ENCODE measurements at places on chromosomes 6 and 20.

DNA sequence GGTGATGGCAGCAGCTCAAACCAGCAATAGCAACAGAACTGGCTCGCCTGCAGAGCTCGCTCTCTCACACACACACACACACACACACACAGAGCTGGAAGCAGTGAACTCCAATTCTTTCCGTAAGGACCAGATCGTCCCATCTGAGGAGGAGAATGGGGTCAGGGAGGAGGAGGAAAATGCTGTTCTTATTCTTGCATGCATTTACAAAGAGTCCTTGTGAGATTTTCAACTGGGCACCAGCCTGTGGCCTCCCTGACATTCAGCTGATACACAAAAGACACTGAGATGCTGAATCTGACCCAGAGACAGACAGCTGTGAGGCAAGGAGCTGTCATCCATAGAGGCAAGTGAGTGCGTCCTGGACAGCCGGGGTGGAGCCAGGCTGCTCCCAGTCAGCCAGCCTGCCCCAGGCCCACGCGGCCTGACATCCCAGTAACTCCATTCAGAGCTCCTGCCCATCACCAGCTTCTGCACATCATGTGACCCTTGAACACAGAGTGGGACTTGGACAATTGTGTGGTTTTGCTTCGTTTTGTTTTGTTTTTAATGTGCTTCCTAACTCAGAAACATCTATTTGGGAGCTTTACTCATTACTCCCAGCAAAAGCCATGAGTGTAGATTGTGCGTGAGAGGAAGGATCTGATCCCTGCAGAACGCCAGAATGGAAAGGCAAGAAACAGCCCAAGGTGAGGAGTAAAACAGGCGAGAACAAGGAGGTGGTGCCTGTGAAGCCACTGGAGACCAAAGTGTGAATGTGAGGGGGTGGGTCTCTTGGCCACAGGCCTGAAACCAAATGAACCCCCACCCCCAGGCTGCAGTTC, 2.1 kb downstream of the SERPINB9 start:
- peak; percentile 42 for DNase-seq

DNA sequence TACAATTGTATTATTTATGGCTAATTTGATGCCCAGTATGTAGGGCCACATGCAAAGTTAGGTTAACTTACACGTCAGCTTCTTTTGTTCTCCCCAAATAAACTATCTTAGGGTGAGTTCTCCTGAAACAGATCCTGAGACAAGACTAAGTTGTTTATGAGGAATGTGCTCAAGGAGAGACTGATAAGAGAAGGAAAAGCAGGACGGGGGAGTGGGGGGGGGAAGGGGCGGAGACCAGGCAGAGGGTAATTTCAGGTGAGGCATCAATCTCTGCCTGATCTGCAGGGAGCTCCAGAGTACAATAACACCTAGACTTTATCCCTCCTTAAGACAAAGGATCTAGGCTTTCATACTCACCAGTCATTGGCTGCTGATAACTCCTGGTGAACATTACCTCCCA, 220.6 kb upstream of the BTBD3 start:
- DNase-seq = no peak

GRCh38 chr6:11952316-11952715, 59.8 kb upstream of the HIVEP1 start:
- no peak for DNase-seq

- no peak for DNase-seq
Measured at GRCh38 chr6:45540375-45540920, 162.7 kb upstream of the SUPT3H start.

GRCh38 chr20:4681991-4682401, 39.7 kb upstream of the PRND start:
- peak; percentile 90 for DNase-seq

GRCh38 chr6:13511913-13512717, 24.7 kb upstream of the GFOD1 start:
- no peak for DNase-seq

- DNase-seq = no peak
Measured at GRCh38 chr6:53831936-53832660, 37.3 kb downstream of the LRRC1 start.

- no peak for DNase-seq
Measured at GRCh38 chr6:137051790-137052472, 7.2 kb upstream of the IL20RA start.

DNA sequence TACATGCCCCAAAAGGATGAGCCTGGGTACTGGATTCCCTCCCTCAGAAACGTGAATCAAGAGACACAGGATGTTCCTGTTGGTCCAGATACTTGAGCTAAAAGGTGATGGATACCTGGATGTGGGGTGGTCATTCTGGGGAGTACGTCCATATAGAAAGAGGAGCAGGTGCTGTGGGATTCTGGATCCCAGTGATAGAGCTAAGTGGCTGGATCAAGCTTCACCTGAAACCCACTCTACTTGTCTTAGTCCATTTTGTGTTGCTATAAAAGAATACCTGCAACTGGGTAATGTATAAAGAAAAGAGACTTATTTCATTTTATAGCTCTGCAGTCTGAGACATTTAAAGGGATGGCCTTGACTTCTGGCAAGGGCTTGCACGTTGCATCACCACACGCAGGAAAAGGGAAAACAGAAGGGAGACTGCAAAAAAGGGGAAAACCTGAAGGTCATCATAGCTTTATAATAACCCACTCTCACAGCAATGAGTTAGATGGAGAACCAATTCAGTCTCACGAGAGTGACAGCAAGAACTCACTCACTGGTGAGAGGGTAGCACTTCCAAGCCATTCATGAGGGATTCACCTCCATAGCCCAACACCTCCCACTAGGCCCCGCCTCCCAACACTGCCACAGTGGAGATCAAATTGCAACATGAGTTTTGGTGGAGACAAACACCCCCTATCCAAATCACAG, 31.2 kb downstream of the RIPOR3 start:
- DNase-seq = no peak

GRCh38 chr20:63702036-63702665, 5.6 kb downstream of the ARFRP1 start:
- no peak for DNase-seq

- no peak for DNase-seq
Measured at GRCh38 chr6:39407446-39407993, 85.0 kb upstream of the KCNK16 start.

- DNase-seq = no peak
Measured at GRCh38 chr6:83827050-83827449, 26.1 kb upstream of the RIPPLY2 start.

GRCh38 chr6:40187535-40188144, 253.4 kb upstream of the MOCS1 start:
- DNase-seq = no peak
